ENCODE measurements at places on chromosomes 3 and 15. TPM values are rescaled to one million over a fixed set of nuclear protein-coding genes. Genes with fewer than 3 reads are reported as not detected.

The GP9 gene
- total RNA-seq = 0.14 TPM

The TEX9 gene
- 5.0 TPM for total RNA-seq

The MCTP2 gene
- total RNA-seq = 9.3 TPM

- DNase-seq = peak; percentile 38
Measured at GRCh38 chr3:192892981-192893700, 24.5 kb downstream of the MB21D2 start.

Data from thymus (tissue), 14 donors.